Left renal pelvis (tissue), 4 donors: ENCODE measurements at places on chromosomes 5 and 9. TPM values are rescaled to one million over a fixed set of nuclear protein-coding genes. Genes with fewer than 3 reads are reported as not detected.

The NSUN2 gene
- 49.5 TPM for polyA plus RNA-seq

The CTNNAL1 gene
- polyA plus RNA-seq: 72.9 TPM

The LCP2 gene
- polyA plus RNA-seq: 3.6 TPM

The DRD1 gene
- polyA plus RNA-seq: not detected

The CAMK4 gene
- polyA plus RNA-seq: 6.2 TPM

The OTP gene
- polyA plus RNA-seq: not detected

The NR6A1 gene
- 1.4 TPM for polyA plus RNA-seq
